ENCODE measurements at places on chromosomes 3 and 15. TPM values are rescaled to one million over a fixed set of nuclear protein-coding genes. Genes with fewer than 3 reads are reported as not detected.

Gene SYNPR
- total RNA-seq, result not detected

Gene SLC7A14
- not detected for total RNA-seq

Gene CCR3
- total RNA-seq, result not detected

Gene CHRNA5
- total RNA-seq, result 1.3 TPM

Gene MTFMT
- 12.7 TPM for total RNA-seq

Gene FOXB1
- not detected for total RNA-seq

Measured in left lung (tissue), 14 donors.